Activated T-helper 9 cell treated with anti-CD3 and anti-CD28 coated beads, Interleukin-2, amount 50 U/mL, for 16 hours (primary cell): ENCODE measurements at places on chromosomes 4 and X.

DNA sequence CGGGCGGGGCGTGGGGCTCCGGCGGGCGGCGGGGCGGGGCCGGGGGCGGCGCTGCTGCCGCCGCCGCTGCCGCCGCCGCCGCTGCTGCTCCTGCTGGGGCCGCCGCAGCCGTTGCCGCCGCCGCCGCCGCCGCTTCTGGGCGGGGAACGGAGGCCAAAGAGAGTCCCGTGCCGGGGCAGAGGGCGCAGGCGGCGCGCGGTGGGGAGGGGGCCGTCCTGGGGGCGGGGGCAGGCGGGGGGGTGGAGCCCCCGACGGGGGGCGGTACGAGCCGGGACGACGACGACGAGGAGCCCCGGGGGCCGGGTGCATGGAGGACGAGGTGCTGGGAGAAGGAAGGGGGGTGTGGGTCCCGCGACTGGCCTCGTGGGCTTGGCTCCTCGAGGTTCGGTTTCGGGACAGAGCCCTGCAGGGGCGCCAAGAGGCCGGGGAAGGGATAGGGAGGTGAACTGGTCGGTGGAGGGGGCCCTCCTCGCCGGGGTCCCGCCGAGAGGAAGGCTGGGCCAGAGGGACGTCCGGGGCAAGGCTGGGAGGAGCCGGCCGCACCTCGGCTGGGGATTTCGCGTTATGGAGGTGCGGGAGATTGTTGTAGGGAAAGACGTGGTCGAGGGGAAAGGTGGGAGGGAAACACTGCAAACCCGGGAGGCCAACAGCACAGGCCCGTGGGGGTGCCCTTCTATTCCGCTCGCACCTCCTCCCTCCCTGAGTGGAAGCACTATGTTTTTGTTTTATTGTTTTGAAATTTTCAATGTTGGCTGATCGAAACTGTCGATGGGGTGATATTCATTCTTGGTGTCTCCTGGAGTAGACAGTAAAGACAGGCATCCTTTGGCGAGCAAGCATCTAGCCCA, 1.9 kb downstream of the BCORL1 start:
- peak; percentile 18 for DNase-seq

DNA sequence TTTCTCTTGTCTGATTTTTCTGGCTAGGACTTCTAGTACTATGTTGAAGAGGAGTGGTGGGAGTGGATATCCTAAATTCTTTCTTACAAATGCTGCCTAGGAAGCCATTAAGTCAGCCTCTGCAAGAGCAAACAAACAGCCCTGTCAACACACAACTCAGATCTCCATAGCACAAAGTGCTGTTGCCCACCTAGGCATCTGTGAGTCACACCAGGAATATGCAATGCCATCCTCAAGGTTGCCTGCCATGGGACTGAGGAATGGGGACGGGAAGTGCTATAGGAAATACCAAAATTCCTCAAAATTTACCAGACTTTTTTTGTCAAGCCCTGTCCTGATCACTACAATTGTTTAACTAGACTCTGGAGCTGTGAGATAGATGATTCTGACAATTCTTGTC, 466.9 kb downstream of the FSTL5 start:
- no peak for DNase-seq

DNA sequence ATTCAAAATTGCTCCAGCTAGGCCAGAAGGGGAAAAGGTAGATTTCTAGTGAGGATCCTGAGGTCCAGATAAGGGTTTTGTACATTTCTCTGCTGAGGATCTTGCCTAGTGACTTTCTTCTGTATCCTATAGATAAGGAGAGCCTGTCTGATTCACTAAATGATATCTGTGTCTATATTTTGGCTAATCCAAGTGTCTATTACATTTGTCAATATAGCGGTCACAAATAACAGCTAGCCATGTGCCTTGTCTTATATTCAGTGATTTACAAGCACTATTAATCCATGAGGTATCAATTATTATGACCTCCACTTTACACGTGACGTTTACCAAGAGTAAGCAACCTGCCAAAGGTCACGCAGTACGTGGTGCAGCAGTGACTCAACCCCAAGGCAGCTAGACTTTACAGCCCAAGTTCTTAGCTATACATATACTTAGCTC, 41.6 kb downstream of the TMEM165 start:
- DNase-seq: no peak

DNA sequence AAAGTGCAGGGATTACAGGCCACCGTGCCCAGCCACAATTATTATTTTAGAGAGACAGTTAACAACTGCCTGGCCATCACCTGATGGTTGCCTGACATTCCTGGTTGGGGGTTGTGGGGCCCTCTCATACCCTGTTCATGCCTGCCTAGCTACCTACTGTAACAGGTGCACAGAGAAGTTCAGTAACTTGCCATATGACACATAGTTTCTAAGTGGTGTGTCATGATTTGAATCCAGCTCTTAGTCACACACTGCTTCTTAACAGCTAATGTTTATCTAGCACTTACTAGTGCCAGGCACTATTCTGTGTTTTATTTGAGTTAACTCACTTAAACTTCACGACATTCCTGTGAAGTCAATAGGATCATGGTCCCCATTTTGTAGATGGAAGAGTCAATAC, 122.7 kb upstream of the JADE1 start:
- DNase-seq: no peak

DNA sequence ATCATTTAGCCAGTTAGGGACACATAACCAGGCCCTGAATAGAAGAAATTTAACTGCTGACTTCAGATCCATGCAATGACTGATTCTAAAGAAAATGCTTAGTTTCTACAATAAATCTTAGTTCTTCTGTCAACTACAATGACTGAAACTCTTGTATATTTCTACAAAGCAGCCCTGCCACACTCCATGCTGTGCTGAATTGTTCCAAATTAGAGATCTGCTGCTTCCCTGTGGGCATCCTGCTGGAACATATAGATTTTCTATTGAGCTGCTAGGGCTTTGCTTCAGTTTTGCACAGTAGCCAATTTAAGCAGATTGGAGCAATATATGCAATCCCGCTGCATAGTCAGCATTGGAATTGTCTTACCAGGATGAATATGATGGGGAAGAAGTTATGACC, 312.8 kb upstream of the SMIM31 start:
- DNase-seq: no peak

GRCh38 chr4:147418226-147418625, 62.7 kb upstream of the EDNRA start:
- DNase-seq: no peak

- no peak for DNase-seq
These were observed 102.6 kb upstream of the LNX1 start for GRCh38 chr4:53693909-53694308.

DNA sequence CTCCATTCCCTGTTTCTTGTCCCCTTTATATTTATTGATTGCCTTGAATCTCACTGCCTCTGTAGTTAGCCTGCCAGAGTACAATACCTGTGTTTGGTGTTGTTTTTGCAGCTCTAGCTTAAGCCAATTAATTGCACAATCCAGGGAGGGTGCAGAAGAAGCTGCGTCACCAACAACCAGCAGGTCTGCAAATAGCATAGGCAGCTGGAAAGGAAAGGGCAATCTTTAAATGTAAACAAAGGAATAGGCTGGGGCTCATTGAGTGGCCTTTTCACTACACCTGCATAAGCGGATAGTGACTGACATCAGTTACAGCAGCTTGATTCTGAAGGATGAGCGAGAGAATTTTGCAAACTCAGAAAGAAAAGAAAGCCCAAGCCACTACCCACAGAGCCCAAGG, 106.8 kb upstream of the RAI2 start:
- no peak for DNase-seq

GRCh38 chrX:39331082-39331704, 529.9 kb downstream of the MID1IP1 start:
- DNase-seq: no peak

GRCh38 chr4:139815778-139816601, 150.4 kb downstream of the MGST2 start:
- DNase-seq: no peak

GRCh38 chr4:2393353-2394270, 24.8 kb downstream of the ZFYVE28 start:
- DNase-seq: no peak

DNA sequence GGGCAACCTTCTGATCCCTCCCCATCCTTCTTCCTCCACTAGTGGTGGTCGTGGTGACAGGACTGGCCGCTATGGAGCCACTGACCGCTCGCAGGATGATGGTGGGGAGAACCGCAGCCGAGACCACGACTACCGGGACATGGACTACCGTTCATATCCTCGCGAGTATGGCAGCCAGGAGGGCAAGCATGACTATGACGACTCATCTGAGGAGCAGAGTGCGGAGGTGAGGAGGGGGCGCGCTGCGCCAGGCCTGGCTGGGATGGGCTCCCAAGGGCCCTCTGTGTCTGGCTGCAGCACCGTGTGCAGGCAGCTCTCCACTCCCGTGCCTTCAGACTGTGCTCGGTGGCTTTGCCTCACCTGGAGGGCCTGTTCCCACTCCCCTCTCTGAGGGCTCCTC, 24.3 kb downstream of the RBM10 start:
- no peak for DNase-seq

DNA sequence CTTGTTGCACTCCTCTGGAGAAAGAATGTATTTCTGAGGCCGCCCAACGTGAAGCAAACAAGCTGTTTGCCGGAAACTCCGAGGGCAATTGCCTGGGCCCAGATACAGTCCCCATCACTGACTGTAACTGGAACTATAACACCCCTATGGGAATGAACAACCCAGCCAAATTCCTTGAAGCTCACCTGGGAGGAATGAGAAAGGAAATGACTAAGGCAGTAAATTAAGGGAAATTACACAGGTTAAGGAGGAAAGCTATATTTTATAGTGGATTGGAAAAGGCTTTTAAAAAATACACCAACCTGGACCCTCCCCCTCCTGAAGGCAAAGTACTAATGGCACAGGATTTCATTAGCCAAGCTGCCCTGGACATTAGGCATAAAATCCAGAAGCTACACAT, 11.7 kb upstream of the HERC5 start:
- no peak for DNase-seq

DNA sequence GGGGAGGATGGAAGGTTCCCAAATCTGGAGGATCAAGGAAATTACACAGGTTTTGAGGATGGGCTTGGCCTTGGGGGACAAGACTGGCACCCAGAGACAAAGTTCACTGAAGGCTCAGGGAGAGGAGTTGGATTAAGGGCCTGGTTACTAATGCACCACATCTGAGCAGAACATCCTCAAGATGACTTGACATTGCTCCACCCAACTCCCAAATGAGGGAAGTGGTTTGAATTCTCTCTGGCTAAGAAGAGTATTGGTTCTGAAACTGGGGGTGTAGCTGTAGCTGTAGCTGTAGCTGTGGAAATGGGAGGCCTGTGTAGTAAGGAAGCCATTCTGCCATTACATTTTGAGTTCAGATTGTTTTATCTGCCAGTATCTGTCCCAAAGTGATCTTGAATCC, 129.4 kb downstream of the RASL11B start:
- DNase-seq: no peak

- no peak for DNase-seq
These were observed 38.2 kb downstream of the BEX3 start for GRCh38 chrX:103414561-103414960.

GRCh38 chrX:134512566-134512965, 52.6 kb downstream of the HPRT1 start:
- no peak for DNase-seq

DNA sequence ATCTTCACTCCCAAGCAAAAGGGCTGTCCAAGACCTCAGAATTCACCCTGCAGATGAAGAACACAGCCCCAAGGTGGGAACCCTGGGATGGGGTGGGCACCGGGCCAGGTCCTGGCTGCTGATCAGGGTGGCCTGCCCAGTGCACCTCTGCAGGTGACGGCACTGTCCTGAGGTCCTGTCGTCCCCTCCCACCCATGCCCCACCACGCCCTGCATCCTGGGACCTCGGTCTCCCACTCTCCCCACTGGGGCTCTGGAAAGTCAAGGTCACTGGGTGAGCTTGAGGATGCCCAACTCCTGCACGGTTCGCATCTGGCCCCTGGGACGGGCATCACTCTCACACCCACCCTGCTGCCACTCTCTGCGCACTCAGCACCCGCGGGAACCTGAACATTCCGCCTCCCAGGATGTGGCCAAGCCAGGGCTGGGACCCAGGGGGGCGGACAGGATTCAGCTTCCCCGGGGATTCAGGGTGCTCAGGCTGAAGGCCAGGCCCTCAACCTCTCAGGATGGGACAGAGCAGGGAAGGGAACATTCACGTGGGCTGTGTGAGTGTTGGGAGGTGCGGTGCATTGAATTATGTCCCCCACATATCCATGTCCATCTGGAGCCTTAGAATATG, 115.9 kb downstream of the CPZ start:
- no peak for DNase-seq

- DNase-seq: no peak
These were observed 810.9 kb upstream of the TENM3 start for GRCh38 chr4:181432335-181432734.

- no peak for DNase-seq
These were observed 1811.6 kb downstream of the ARAP2 start for GRCh38 chr4:34432706-34433105.

DNA sequence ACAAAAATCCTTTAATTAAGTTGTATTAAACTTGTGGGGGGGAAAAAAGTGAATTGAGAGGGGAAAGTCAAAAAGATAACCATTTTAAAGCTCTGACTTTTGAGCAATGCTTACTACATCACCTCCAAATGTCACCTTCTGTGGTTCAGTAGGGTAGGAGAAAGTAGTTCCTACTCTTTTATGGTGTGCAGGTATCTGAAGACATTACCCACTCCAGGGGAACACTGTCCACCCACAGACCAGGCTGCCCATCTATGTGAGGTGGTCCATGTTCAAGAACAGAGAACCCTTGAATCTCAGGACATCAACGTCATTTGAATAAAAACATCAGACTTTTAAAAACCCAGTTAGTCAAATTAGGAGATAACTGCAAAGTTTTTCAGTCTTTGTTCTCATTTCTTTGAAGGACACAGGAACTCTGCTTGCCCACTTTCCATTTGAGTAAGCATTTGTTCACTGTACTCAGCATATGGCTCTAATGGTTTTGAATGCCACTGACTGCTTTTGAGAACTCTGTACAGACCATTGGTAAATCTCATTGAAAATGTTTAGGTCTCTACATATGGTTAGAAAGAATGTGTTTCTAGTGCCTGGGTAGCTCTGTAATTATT, 18.4 kb downstream of the NMU start:
- no peak for DNase-seq

DNA sequence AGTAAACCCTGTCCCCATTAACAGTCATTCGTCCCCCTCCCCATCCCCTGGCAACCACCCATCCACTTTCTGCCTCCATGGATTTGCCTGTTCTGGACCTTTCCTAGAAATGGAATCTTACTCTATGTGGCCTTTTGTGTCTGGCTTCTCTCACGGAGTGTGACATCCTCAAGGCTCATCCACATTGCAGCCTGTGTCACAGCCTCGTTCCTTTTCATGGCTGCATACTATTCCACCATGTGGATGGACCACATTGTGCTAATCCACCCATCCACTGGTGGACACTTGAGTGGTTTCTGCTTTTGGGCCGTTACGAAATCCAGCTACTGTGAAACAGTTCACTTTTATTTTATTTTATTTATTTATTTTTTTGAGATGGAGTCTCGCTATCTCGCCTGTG, 8.1 kb upstream of the PPP2R3B start:
- DNase-seq: no peak
